ENCODE measurements at places on chromosomes 2 and 18. TPM values are rescaled to one million over a fixed set of nuclear protein-coding genes. Genes with fewer than 3 reads are reported as not detected.

GRCh38 chr2:54149638-54150441 is 34.4 kb downstream of the ACYP2 start:
- no peaks in the 10 kb centered on the region for H3K4me1 ChIP-seq
- no peaks in the 10 kb centered on the region for H3K27me3 ChIP-seq
- no peak overlapping the region for H3K4me3 ChIP-seq
- DNase-seq = no peak
- H3K36me3 ChIP-seq = no peaks in the 10 kb centered on the region

- no peak overlapping the region for H3K4me3 ChIP-seq
- H3K27ac ChIP-seq = no peak overlapping the region
- no peaks in the 10 kb centered on the region for H3K27me3 ChIP-seq
- no peaks in the 10 kb centered on the region for H3K36me3 ChIP-seq
- DNase-seq = no peak
- H3K4me1 ChIP-seq = peaks cover 7% of the 10 kb centered on the region
Observed at GRCh38 chr2:83595121-83595690, 863.9 kb downstream of the SUCLG1 start.

GRCh38 chr2:155965415-155966063 is 367.0 kb downstream of the NR4A2 start:
- H3K4me1 ChIP-seq = no peaks in the 10 kb centered on the region
- H3K36me3 ChIP-seq = no peaks in the 10 kb centered on the region
- no peak overlapping the region for H3K27ac ChIP-seq
- no peaks in the 10 kb centered on the region for H3K27me3 ChIP-seq
- H3K4me3 ChIP-seq = no peak overlapping the region
- no peak for DNase-seq

GRCh38 chr2:67451086-67451832 is 54.1 kb downstream of the ETAA1 start:
- no peak overlapping the region for H3K27ac ChIP-seq
- no peaks in the 10 kb centered on the region for H3K36me3 ChIP-seq
- H3K4me3 ChIP-seq = no peak overlapping the region
- H3K27me3 ChIP-seq = no peaks in the 10 kb centered on the region
- peaks cover 8% of the 10 kb centered on the region for H3K4me1 ChIP-seq

Gene CYP27A1
- 34.5 TPM for total RNA-seq

Gene CYS1
- total RNA-seq = 2.9 TPM

Gene MYL1
- not detected for total RNA-seq

Gene SCG2
- 14.2 TPM for total RNA-seq
